ENCODE measurements at places on chromosomes 1 and 21.

DNA sequence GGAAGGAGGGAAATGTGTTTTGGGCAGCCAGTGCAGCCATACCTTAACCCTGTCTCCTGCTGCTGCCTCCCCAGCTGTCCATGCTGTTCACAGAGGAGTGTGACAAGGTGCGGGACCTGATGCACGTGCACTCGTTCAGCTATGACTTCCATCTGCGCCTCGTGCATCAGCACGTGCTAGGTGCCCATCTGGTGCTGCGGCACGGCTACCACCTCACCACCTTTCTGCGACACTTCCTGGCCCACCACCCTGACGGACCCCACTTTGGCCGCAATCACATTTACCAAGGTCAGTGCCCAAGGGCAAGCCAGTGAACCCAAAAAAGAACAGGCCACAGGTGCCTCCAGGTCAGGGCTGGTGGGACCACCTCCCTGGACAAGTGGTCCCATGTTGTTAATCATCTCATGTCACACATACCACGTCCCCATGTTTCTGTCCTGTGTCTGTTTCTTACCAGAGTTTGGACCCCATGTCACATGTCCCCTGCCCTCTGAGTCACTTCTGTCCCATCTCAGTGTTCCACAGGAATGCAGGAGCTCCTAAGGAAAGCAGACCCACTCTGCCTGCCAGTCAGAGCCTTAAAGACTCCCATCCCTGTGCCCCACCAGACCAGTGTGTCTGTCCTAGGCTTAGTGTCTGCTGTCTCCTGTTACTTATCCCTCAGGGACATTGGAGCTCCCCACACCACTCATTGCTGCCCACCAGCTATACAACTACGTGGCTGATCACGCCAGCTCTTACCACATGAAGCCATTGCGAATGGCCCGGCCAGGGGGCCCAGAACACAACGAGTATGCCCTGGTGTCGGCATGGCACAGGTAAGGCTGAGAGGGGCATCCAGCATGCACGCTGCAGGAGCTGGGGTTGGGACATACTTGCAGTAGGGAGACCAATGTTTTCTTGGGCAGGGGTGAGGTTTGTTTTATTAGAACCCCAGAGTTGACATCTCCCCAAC lies 6.6 kb downstream of the HYI start:
- DNase-seq: no peak

GRCh38 chr1:41955461-41956159 lies 36.9 kb upstream of the HIVEP3 start:
- DNase-seq: peak; percentile 58

DNA sequence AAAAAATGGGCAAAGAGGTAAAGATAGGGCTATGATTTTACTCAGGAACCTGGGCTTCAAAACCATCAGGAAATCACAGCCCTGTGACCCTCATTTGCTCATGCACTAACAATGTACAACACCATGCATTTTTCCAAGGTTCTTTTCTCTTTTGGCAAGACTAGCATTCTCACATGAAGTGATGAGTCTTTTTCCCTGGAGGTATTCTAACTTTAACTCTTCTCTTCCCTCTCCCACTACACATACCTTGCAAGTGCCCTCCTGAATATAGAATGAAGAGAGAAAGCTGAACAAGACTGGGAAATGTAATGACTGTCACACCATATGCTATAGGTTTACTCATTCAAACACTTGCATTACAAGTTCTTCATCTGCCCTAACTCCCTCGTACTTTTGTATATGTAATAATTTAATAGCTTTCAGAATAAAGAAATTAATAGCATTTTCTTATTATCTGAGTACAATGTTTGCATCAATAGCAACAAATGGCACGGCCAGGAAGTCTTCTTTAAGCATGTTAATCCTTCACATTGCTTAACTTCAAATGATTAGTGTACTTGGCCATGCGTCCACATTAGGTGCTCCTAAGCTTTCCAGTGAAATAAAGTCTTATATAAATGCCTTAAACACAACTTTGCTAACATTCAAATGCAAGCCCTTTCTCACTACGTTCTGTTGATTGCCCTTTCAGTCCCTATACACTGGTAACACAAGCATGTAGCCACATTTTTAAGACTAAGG lies 1.8 kb downstream of the NIBAN1 start:
- no peak for DNase-seq

- DNase-seq: no peak
Measured at GRCh38 chr1:199685369-199685768, 342.1 kb upstream of the NR5A2 start.

- DNase-seq: no peak
Measured at GRCh38 chr1:201001962-201002361, 21.6 kb downstream of the KIF21B start.
